Natural killer cell treated with Interleukin-12 subunit alpha and Interleukin-12 subunit beta and Interleukin-15 and Interleukin-18, amount 100 ng/mL, for 72 hours (primary cell): ENCODE measurements at places on chromosomes 7 and 10. TPM values are rescaled to one million over a fixed set of nuclear protein-coding genes. Genes with fewer than 3 reads are reported as not detected.

GRCh38 chr7:155709453-155709852, 65.0 kb downstream of the RBM33 start:
- no peaks in the 10 kb centered on the region for H3K27me3 ChIP-seq
- H3K27ac ChIP-seq = no peak overlapping the region
- H3K4me1 ChIP-seq = peaks cover 24% of the 10 kb centered on the region
- DNase-seq = no peak
- H3K36me3 ChIP-seq = peaks cover 11% of the 10 kb centered on the region

DNA sequence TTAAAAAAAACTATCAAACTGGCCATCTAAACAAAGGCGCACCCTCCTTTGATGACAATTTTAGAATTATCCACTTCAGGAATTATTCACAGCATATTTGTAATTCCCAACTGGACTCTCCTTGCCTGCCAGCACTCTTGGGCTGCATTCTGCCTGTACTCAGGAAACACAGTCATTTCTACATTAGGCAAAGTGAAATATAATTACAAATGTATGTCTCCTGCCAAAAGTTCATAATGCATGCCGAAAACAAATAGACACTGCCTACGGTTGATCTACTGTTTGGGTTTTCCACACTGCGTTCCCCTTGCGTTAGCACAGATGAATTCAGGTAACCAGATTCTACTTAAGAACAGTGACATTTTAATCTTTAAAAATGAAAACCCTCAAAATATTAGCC, 1.9 kb downstream of the HGF start:
- no peaks in the 10 kb centered on the region for H3K36me3 ChIP-seq
- H3K4me3 ChIP-seq = no peak overlapping the region
- H3K27ac ChIP-seq = no peak overlapping the region
- DNase-seq = no peak
- no peaks in the 10 kb centered on the region for H3K27me3 ChIP-seq

GPR37 gene
- not detected for total RNA-seq

DNA sequence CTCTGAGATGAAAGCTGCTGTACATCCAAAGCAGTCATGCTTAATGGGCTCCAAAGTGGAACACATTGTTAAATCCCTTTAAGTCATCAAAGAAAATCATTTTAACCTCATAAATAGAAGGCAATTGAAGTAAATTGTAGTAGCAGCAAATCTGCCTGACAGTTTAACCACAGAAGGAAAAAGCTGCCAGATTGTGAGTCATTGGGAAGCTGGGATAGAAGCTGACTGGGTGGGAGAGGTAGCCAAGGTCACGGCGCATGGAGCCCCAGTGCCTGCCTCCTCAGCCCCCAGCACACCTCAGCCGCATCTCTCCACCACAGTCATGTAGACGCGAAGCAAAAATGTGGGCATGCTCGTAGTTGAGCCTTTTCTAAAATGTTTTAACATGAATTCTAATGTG, 44.0 kb downstream of the TARP start:
- no peaks in the 10 kb centered on the region for H3K27me3 ChIP-seq
- no peak for DNase-seq
- peaks cover 13% of the 10 kb centered on the region for H3K36me3 ChIP-seq
- H3K4me1 ChIP-seq = peaks cover 95% of the 10 kb centered on the region

- no peaks in the 10 kb centered on the region for H3K36me3 ChIP-seq
- H3K27me3 ChIP-seq = peaks cover 14% of the 10 kb centered on the region
- no peaks in the 10 kb centered on the region for H3K4me1 ChIP-seq
- no peak overlapping the region for H3K4me3 ChIP-seq
- no peak for DNase-seq
- H3K27ac ChIP-seq = no peak overlapping the region
These were observed 155.8 kb downstream of the BMPER start for GRCh38 chr7:34061149-34061548.

EPHB4 gene
- 3.0 TPM for total RNA-seq

GRCh38 chr10:125201108-125201524, 40.8 kb upstream of the CTBP2 start:
- H3K4me3 ChIP-seq = no peak overlapping the region
- H3K36me3 ChIP-seq = no peaks in the 10 kb centered on the region
- peaks cover 7% of the 10 kb centered on the region for H3K27me3 ChIP-seq
- no peaks in the 10 kb centered on the region for H3K4me1 ChIP-seq

- peak; percentile 72 for DNase-seq
- H3K27me3 ChIP-seq = no peaks in the 10 kb centered on the region
- H3K36me3 ChIP-seq = no peaks in the 10 kb centered on the region
- H3K27ac ChIP-seq = peak overlapping the region; percentile 68
- H3K4me3 ChIP-seq = peak overlapping the region; percentile 50
- peaks cover 43% of the 10 kb centered on the region for H3K4me1 ChIP-seq
These were observed 77.1 kb upstream of the TRIL start for GRCh38 chr7:29035044-29035740.
